Daoy (cell line): ENCODE measurements at places on chromosomes 3 and 15. TPM values are rescaled to one million over a fixed set of nuclear protein-coding genes. Genes with fewer than 3 reads are reported as not detected.

Gene LOXL1
- 125 and 161 TPM in 2 replicates for total RNA-seq

Gene UQCRC1
- 291 and 336 TPM in 2 replicates for total RNA-seq

Gene SI
- total RNA-seq, result not detected in 2 replicates

DNA sequence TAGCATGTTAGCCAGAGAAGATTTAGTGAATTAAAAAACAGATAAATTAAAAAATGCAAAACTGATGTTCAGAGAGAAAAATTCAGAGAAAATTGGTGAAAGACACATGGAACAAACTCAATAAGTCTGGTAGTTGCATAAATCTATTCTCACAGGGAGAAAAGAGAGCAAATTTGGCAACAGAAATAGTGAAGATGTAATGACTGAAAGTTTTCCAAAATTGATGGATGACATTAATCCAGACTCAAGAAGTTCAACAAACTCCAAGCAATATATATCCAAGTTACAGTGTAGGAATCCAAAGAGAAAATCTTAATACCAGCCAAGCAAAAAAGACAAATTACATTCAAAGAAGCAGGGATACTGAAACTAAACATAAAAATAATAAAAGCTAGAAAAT lies 302.7 kb upstream of the ARPP21 start:
- no peak for DNase-seq

DNA sequence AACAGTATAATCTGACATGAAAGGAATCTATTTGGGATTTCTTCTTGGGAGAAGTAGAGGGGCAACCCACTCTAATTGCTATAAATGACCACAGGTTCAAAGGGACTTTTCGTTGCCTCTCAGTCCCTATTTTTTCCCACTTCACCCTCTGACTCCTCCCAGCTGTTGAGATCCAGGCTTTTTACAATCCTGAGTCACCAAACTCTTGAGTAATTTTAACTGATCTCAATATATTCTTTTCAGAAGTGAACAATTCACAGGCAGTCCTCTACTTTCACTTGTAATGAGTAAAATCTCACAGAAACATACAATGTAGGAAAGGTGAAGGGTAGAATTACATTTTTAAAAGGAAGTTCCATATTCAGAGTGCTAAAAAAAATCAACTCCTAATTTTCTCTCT lies 44.6 kb downstream of the EIF4E3 start:
- peak; percentile 29 for DNase-seq

- no peak for DNase-seq
Observed at GRCh38 chr15:87080547-87080946, 1000.9 kb downstream of the AGBL1 start.

- DNase-seq, result no peak
Observed at GRCh38 chr3:61718565-61718964, 157.2 kb downstream of the PTPRG start.

- no peak for DNase-seq
Observed at GRCh38 chr15:46296797-46297196, 662.0 kb downstream of the SQOR start.

- no peak for DNase-seq
Observed at GRCh38 chr15:74793135-74794028, 11.5 kb downstream of the CSK start.

DNA sequence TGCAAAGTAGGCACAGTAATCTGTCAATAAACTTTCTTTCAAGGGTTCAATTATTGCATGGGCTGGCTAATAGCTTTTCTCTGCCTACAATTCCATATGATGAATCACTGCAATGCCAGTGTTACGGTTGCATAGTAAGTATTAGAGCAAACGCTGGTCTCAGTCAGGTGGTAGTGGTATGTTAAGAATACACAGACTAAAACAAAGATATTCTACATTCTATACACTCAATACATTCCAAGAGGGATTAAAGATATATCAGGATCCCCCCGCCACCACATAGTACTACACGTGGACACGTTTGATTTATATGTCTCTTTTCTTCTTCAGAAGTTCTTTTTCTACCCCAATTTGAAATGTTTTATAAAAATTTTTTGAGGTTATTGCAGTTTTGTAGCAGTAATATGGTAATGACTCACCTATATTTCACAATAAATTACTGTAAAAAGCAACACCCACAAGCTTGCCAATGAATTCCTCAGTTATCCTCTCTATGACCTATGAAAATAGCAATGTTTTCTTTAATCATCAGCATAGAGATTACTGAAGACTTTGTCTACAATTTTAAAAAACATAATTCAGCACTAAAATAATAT lies 68.2 kb downstream of the CD200R1L start:
- DNase-seq, result peak; percentile 33

DNA sequence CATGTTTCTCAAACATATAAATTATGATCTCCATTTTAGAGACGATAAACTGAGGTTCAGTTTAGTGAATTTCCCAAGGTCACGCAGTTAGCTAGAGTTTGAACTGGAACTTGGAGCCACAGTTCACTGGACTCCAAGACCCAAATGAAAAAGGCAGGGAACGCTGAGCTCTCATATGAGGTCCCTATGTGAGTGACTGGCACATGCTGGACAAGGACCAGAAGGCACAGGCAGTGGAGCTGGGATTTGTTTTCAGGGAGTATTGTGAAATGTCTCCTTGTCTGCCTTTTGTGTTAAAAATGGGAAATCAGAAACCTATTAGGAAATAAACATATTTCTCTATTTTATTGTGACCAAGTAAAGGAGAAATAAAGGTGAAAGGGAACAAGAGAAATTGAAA lies 63.5 kb downstream of the MESD start:
- DNase-seq, result no peak

DNA sequence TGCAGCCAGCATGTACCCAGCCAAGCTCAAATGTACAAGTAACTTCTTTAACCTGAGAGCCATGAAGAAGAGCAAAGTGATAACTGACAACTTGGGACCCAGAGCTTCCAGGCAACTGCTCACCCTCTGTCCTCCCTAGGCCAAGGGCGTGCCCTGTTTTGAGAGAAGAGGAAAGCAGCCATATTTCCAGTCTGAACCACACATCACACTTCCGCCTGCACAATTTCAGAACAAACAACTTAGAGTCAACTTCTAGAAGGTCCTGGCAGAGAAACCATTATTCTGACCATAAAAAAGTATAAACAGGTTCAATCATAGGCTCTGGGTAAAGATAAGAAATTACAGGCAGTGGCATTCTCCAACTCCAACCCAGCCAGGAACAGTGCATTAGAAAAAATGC lies 50.1 kb downstream of the ITGB5 start:
- no peak for DNase-seq
